ENCODE measurements at places on chromosomes 4 and X.

- DNase-seq = no peak
Observed at GRCh38 chr4:80062527-80062926, 10.5 kb downstream of the ANTXR2 start.

DNA sequence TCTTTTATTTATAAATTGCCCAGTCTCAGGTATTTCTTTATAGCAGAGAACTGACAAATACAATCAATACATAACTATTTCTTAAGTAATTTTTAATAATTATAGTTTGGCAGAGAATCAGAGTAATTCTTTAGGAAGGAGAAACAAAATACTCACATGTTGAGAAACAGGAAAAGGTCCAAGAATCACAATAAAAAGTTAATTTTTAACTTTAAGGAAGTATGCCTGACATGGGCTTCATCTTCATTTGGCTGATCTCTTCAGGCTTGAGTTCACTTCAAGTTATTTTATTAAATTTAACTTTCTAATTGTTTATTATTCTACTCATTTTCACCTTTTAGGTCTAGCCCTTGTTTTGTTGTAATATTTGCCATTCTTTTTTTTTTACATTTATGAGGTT, 36.1 kb upstream of the RNF150 start:
- DNase-seq = no peak

GRCh38 chr4:3368334-3368733, 73.4 kb upstream of the HGFAC start:
- DNase-seq = no peak

DNA sequence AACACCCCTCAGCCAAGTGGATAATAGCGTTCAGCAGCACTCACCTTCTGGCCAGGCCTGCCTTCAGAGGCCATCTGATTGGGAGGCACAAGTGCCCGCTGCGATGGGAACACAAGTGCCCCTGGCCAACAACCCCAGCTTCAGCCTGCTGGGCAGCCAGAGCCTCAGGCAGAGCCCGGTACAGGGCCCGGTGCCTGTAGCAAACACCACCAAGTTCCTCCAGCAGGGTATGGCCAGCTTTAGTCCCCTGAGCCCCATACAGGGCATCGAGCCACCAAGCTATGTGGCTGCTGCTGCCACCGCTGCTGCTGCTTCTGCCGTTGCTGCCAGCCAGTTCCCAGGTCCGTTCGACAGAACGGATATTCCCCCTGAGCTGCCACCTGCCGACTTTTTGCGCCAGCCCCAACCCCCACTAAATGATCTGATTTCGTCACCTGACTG, 55.9 kb upstream of the MTM1 start:
- DNase-seq = peak; percentile 35

- DNase-seq = no peak
Observed at GRCh38 chr4:5998333-5998936, 19.8 kb downstream of the C4orf50 start.
